ENCODE measurements at places on chromosomes 7 and 10.

GRCh38 chr10:71694567-71694968 lies 25.0 kb downstream of the C10orf105 start:
- DNase-seq, result peak; percentile 89

DNA sequence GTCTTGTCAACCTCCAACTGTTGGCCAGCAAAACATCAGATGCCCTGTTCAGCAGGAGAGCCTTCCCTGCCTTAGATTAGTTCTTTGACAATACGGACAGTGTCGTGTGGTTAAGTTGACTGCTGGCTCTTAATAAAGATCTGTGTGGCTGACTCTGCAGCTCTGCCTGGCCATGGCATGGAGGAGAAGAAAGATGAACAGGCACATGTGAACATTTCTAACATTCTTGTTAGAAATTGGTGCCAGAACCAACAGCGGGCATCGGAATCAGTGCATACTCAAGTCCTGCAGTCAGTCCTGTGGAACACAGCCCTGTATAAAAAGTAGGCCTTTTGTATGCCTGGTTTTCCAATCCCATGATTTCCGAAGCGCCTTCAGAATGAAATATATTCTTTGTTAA lies 455.6 kb downstream of the POM121L12 start:
- no peak for DNase-seq

DNA sequence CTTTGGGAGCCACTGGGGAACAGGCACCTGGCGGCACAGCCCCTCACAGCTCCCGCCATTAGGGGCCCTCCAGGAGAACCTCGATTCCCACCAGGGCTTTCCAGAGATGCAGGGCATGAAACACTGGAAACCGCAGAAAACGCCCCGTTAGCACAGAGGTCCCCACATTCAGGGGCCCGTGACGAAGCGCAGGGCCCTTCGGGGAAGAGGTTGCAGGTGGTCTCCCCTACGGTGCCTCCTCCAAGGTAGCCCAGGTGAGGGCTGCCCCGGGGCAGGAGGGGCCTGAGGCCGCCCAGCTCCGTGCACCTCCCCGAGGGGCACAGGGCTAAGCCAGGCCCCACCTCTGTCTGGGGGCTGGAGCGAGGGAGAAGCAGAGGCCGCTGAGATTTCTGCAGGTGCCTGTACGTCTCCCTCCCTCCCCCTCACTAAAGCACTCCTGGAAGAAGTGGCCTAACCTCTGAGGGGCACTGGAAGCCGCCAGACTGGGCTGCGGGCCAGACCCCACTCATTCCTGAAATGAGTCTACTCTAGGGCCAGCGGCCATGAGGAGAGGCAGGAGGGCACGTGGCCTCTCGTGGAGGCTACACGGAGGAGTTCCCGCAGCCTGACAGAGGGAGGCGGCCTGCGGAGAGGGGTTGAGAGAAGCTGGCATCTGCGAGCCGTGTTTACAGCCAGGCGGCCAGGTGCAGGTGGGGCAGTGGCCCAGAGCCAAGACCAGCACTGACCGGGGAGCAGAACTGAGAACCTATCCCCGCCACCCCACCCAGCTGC lies 6.9 kb downstream of the PDGFA start:
- DNase-seq, result no peak

GRCh38 chr7:133044722-133045473 lies 37.0 kb downstream of the CHCHD3 start:
- no peak for DNase-seq

DNA sequence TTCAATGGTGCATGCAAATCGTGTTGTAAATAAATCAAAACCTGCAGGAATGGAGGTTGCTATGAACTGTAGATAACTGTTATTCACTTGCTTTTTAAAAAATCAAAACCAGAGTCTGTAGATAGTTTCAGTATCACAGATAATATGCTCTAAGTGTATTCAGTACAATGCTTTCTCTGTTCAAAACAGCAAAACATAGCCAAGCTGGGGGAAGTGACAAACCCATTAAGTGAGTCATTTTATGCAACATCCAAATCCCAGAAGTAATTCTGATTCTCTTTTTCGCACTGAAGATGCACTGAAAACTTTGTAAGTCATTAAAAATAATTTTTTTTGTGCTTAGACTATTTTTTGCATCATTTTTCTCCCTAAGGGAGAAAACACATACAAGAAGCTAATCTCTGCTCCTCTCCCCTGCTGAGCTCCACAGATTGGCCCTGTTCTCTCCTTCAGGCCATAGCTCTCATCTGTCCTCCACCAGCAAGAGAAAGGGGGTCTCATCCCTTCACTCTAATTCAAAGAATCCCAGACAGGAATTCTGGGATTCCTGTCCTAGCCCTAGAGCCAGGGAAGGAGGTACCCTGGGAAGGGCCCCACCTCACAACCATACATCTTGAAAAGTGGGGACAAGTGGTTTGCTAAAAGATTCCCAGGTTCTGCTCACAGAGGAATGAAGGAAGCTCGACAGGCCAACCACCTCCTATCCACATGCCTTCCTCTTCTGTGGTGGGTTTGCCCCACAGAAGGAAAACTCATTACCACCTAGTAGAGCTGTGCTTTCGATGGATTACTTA lies 4.9 kb downstream of the PRTFDC1 start:
- DNase-seq, result peak; percentile 13

DNA sequence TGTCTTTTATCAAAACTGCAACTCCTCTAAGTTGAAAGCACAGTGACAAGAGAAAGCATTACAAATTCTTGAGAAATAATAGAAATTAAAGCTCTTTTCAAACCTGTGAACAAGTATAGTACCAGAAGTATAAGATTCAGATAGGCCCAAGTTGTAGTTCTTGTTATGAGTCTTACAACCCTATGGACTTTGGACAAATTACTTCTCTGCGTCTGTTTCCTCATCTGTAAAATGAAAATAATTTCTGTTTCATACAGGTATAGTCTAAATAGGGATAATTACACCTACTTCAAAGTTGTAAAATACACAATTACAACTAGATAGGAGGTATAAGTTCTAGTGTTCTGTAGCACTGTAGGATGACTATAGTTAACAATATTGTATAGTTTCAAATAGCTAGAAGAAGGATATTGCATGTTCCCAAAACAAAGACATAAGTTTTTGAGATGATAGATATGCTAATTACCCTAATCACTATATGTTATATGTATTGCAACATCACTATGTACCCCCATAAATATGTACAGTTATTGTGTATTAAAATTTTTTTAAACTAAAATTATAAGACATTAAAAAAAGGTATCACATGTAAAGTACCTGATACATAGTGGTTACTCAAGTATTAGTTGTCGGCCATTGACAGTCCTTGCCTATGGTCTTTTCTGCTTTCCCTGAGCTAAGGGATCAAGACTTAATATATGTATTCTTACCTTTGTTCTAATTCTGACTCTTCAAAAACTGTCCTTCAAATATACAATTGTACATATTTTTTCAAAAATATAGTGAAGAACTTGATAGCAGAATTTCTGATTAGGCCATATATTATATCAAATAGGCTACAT lies 1.8 kb upstream of the WASL start:
- no peak for DNase-seq

GRCh38 chr10:119315128-119316001 lies 108.0 kb downstream of the GRK5 start:
- DNase-seq, result peak; percentile 46

GRCh38 chr7:133015888-133016287 lies 66.0 kb downstream of the CHCHD3 start:
- DNase-seq, result peak; percentile 38

- DNase-seq, result no peak
Measured at GRCh38 chr7:117217106-117218035, 105.5 kb downstream of the WNT2 start.

GRCh38 chr10:66180021-66180420 lies 745.8 kb upstream of the LRRTM3 start:
- no peak for DNase-seq

- DNase-seq, result no peak
Measured at GRCh38 chr10:43892062-43892770, 243.5 kb upstream of the ZNF32 start.

DNA sequence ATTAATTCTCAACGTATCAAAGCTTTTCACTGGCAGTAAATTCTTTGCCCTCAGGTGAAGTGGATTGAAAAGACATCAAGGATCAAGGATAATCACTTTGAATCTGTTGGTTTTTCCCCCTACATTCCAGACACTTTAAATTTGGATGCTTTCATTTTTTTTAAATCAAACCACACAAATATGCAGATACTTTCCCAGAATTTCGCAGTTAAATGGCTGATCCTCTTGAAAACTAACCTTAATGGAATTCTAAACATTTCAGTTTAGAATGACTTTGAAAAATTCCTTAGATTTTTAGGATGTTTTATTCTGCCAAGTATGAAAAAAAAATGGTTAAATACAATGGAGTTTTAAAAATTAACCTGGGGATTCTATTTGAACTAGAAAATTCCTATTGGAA lies 325.9 kb downstream of the GFRA1 start:
- no peak for DNase-seq

DNA sequence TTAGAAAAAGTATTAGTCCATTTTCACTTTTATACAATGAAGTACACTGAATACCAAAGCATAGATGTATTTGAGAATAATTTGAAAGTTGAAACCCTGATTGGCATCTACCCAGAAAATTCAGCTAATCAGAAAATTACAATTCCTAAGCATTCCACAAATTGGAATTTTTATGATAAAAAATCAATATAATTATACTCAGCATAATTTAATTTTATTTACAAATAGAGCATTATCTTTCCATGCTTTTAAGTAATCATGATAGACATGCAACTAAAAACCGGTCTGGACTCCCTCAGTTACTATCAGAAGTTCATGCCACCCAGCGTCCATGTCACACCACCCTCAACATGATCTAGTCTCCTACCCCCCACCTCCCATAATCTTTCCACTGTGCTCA lies 50.4 kb downstream of the ARL4A start:
- DNase-seq, result no peak

DNA sequence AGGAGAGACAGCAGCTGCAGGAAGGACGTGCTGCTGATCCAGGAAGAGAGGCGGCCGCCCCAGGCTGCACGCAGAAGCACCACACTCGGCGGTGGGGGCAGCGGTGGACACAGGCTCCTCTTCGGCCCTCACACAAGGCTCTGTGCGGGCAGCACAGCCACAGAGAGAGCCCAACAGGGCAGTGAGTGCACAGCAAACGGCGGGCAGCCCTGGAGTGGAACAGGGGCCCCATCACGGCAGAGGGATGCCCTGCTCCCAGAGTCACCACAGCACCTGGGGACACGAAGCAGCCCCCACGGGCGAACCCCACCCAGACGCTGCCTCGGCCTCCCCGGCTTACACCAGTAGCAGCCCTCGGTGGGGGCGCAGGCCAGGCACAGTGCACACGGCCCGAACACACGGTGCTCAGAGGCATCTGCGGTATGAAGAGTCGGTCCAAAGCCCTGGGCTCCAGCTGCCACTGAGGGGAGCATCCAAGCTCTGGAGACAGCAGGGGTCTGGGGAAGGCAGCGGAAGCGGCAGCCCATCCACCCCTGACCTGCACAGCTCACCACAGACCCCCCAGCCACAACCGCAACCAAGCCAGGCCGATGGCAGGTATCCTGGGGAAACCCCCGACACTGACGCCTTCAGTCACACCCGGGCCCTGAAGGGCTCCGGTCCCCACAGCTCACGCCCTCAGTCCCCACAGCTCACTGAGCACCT lies 16.8 kb downstream of the NUDT1 start:
- no peak for DNase-seq

DNA sequence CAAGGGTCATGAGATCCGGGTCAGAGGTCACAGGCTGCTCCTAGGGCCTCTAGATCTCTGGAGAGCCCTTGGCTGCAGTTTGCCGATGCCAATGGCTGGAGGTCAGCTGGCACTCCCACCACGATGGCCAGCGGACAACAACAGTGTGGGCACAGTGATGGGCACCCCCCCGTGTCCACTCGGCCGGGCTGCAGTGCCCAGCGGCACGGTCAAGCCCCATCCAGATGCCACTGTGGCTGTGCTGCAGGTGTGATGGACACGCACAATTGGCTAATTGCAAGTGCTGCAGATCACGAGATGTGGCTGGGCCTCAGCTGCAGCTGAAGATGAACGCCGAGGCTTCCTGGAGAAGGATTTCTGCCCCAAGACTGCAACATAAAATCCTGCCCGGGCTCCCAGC lies 80.7 kb downstream of the PDGFA start:
- DNase-seq, result no peak

DNA sequence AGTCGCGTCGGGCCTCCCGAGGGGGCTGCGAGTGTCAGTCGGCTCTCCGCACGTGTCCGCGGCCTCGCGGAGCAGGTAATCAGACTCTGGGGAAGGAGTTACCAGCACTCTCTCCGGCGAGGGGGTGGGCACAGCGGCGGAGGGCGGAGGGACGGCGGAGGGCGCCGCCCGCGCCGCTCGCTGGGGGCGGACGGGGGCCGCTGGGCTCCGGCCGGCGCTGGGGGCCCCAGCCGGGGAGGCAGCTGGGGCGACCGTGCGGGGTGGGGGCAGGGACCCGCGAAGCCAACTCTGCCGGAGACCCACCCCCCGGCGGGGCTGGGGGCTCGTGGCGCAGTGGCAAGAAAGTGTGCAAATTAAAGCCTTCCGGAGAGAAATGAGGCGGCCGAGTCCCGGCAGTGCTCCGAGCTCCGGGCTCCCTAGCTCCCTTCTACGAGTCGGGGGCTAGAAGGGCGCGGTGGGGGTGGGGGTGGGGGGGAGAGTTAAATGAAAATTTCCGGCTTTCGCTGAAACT lies at the start of gene CDK6:
Gene CDK6, minus strand, starts transcription at position 85 of the 511 bp plus-strand sequence. CDS start 3,250 bp downstream, outside the sequence.
- DNase-seq, result peak; percentile 7

DNA sequence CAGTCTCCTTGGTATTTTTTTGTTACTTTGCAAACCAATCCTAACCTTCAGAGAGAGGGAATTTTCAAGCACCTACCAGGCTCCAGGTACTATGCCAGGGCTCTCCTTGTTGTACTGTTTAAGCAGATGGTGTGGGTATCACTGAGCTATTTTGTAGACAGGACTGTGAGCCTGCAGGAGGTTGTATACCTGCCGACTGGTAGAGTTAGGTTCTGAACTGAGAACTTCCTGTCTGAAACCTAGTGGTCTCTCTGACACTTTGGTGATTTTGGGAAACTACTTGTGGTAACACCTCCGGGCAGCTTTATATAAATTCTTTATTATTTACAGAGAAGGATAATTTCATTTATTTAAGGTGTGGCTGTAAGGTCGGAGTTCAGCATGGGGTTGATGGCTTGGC lies 4.6 kb downstream of the ZNF853 start:
- no peak for DNase-seq

GRCh38 chr10:326894-327635 lies 191.8 kb downstream of the ZMYND11 start:
- DNase-seq, result no peak

- DNase-seq, result no peak
Measured at GRCh38 chr10:49841615-49842332, 79.7 kb upstream of the OGDHL start.

DNA sequence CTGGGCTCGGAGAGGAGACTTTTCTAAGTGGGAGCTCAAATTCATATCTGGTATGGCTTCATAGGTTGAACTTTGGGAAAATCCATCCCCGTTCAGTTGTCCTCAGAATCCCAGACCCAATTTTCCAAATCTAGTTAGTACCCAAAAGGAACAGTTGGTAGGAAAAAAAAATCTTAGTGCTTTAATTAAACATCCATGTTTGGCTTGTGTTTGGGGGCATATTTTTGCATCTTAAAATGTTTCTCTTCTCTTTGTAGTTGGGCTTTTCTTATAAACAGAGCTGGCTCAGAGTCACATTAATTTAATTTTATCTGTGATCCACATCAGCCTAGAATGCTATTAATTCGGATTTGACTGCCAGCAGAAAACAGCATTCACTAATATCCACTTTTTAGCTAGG lies 165.9 kb downstream of the BUB3 start:
- no peak for DNase-seq

Measured in inflammatory macrophage treated with lipopolysaccharide for 4 hours (primary cell).